ENCODE measurements at places on chromosomes 3 and 15.

- DNase-seq, result peak; percentile 36
Observed at GRCh38 chr3:58214484-58215316, 3.9 kb upstream of the DNASE1L3 start.

DNA sequence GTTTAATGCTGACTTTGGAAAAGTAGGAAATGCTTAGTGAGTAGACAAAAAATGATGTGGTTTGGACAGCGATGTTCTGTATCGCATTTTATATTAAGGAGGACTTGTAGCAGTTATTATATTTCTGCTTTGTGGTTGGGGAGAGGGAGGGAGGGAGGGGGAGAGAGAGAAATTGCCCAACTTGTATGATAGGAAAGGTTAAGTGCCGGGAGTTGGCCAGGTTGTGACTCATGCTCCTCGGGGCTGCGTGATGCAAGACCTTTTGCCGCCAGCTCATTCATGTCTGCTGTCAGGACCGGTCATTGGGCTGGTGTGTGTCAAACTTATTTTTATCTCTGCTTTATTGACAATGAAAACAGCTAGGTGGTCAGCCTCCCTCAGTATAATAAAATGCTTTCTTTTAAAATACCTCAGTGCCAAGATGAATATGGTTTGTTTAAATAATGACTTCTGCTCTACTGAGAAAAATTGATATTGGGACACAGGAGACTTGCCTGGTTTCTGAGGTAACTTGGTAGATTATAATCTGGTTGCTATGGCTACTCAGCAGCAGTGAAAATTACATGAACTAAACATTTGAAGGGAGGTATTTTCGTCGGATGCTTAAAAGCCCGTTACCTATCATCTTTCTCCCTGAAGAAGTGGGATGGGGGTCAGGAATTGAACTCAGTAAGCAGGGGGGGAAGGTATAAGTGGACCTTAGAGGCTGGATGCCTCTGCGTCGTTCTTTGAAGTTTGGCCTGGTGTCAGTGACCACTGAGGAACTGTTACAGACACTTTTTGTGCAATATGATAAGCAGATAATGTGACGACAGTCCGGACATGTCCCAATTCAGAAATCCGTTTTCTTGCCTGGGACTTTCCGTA, 90.7 kb downstream of the FNDC3B start:
- DNase-seq, result peak; percentile 86

DNA sequence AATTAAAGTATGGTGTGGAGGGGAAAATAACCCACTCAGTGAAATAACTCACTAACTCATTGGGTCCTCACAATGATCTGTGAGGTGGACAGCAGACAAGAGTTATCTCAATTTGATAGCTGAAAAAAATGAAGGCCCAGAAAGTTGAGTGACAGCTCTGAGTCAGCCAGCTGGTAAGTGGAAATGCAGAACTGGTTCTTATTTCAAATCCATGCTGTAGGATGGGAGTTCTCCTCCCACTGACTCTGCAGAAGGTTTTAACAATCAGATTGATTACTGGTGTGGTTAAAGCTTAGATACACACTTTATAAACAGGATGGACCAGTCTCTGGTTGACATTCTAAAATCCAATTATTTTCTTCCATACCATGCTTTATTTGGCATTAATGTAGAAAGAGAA, 87.0 kb upstream of the LMOD3 start:
- no peak for DNase-seq

GRCh38 chr3:174132421-174133042, 726.6 kb upstream of the NAALADL2 start:
- DNase-seq, result no peak

- no peak for DNase-seq
Observed at GRCh38 chr15:71251584-71252043, 136.3 kb downstream of the THSD4 start.

GRCh38 chr15:38631119-38632075, 66.8 kb upstream of the RASGRP1 start:
- no peak for DNase-seq

DNA sequence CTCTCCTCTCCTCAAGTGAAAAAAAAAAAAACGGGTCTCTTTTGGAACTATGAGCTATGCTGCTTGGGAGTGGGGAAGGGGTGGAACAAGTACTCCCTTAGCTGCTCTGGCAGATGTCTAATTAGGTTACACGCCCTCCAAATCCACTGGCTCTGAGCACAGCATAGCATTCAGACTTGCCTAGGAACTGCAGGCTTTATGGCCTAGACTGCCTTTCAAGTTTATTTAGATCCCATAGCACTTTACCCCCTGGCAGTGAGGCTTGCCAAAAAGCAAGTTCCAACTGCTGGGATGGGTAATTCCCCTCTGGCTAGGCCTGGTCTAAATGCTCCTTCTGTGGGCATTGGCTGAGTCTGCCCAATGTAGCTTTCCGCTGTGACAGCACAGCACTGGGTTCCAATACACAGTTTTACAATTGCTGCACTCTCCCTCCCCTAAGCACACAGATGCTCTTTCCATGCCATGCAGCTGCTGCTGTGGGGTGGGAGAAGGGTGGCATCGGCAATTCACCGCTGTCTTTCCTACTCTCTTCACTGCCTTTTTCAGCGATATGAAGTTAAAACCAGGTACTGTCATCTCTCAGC, 152.8 kb downstream of the KCNAB1 start:
- DNase-seq, result peak; percentile 37

DNA sequence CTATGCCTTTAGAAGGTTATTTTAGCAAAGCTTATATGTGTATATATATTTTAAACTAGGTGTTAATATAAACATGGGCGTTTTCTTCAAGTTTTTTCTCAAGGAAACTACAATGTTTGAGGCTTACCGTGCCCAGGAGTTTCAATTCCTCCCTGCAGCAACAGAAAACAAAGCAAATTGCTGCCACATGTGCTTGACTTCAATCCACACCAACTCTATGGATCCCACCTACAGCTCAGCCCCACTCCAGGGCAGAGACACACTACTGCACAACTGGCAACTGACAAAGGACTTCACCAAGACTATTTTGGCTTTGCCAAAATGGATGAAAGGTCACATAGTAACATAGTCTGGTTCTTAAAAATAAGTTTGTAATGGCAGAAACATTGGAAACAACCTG, 346.6 kb downstream of the ERC2 start:
- DNase-seq, result no peak

- no peak for DNase-seq
Observed at GRCh38 chr3:171654809-171655208, 155.5 kb downstream of the PLD1 start.

GRCh38 chr3:39644176-39644575, 165.2 kb upstream of the MYRIP start:
- DNase-seq, result no peak

- no peak for DNase-seq
Observed at GRCh38 chr3:182268711-182269110, 524.6 kb upstream of the ATP11B start.

GRCh38 chr3:67964596-67964995, 310.2 kb upstream of the SUCLG2 start:
- DNase-seq, result no peak

DNA sequence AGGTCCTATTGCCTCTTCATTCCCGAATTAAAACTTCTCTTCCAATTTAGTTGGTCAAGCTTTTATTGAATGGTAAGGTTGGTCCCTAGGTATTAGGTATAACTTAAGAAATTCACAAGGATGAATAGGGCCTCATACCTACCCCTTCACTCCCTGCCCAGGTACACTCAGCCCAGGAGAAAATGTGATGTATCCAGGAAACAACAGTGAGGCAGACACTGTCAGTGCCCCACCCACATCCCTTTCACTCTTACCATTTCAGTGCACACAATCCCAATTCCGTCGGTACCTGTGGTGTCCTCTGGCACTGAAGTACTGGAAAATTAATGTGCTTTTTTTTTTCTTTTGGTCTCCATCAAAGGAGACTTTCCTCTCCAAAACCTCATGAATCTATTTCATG, 10.5 kb upstream of the C3orf49 start:
- DNase-seq, result no peak

DNA sequence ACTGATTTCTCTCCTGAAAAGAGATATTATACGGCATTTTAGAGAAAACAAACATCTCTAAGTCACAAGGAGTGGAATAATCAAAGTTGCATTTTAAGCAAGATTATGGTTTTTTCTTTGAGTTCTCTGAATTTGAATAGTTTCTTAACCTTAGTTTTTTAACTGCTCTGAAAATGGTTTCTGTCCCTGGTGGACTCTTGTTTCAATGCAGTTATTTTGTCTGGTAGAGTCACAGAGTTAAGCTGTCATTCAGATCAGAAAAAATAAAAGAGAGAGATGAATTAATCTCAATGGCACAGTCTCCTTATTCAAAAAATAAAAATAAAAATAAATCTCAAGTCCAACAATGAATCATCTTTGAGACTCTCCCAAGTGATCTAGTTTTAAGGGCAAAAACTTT, 19.0 kb downstream of the AGTR1 start:
- no peak for DNase-seq

- DNase-seq, result no peak
Observed at GRCh38 chr3:119195911-119196310, 22.5 kb downstream of the UPK1B start.

DNA sequence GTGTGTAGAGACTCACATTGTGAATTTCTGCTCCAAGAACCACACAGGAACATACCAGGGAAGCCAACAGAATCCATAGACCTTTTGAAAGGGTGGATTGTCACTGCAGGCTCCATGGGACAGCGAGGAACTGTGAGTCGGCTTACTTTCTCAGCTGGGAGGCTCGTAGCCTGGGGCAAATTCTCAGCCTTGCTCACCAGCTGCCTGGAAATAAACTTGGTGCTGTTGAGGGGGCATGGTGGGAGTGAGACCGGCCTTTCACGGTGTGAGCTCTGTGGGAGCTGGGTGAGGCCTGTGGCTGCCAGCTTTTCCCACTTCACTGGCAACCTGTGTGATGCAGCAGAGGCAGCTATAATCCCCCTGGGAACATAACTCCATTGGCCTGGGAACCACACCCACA, 146.6 kb upstream of the P2RY1 start:
- no peak for DNase-seq

DNA sequence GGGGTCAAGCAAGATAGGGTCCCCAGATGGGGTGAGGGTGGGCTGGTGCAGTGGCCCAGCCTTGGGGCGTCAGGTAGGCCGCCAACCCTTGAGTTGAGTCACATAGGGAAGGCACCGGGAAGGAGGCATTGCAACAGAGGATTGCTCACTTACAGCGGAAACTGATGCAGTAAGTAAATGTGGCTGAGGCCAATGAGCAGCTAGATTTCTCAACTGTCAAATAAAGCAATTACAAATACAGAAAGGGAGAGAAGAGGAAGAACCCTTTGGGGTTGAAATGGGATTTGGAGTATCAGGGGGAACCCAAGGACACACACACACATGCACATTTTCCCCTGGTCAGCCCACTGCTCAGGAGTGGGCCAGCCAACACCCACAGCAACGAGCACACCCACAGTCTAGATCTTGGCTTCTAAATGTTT, 44.0 kb downstream of the CHSY1 start:
- no peak for DNase-seq

DNA sequence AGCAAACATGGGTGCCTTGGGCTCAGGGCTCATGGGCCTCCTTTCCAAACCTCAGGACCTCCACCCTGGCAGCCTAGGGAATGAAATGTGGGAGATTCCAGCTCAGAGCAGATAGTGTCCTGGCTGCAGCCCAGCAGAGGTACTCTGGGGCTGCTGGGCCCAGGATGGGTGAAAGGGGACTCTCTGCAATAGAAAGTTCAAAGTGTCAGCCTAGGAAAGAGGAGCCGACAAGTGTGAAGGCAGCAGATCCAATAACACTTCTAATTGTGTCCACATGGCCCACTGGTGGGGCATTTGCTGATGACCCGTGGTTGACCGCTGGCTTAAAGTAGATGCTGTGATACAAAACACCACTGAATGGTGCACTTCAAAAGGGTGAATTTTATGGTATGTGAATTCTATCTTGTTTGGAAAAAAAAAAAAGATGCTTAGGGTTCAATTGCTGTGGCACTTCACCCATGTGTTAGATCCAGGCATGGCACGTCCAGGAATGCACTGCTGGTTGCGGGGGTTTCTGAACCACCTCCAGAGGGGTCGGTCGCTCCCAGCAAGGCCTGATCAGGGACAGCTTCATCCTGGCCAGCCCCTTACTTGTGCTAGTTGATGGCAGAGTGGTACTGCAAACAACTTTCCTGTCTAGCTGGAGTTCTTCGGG, 20.9 kb downstream of the AMOTL2 start:
- DNase-seq, result no peak

- peak; percentile 84 for DNase-seq
Observed at GRCh38 chr3:31532587-31533168, at the start of gene STT3B. Gene STT3B (plus strand): TSS chr3:31532925. CDS start chr3:31532999, 74 bp downstream.

GRCh38 chr15:101560722-101561583, 71.4 kb upstream of the PCSK6 start:
- DNase-seq, result no peak

DNA sequence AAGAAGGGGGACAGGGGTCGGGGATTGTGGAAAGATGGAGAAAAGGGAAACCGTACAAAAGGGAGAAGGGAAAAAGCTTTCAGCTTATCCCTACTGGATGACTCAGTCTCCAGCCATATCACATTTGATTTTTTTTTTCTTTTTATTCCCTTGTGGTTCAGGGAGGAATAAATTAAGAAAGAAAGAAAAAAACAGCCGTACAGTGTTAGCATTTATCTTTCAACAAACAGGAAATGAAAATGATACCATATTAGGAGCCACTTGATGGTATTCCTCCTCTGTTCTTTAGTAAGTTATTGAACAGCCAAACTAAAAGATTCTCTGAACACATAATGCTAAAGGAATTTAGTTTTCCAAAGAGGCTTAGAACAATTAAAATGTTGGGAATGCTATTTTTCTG, 594.4 kb downstream of the FOXP1 start:
- DNase-seq, result no peak

- DNase-seq, result no peak
Observed at GRCh38 chr3:20057612-20058180, 17.4 kb downstream of the KAT2B start.

DNA sequence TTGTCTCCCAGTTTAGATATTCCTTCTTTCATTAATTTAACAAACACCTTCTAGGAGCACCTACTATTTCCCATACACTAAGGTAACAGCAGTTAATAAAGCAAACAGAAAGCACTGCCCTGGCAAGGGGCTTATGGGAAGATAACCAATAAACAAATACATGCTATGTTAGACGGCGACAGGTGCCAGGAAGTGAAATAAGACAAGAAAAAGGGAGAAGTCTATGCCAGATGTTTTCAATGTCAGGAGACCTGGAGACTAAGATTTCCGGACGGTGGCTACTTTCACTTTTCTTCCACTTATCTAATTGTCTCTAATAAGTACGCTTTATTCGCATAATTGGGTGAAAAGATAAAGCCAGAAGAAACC, 32.5 kb upstream of the ZNF445 start:
- DNase-seq, result peak; percentile 11

- DNase-seq, result no peak
Observed at GRCh38 chr3:94522488-94522887, 459.6 kb downstream of the NSUN3 start.

- no peak for DNase-seq
Observed at GRCh38 chr3:184822654-184823053, 10.7 kb downstream of the VPS8 start.

Data from left colon (tissue), 2 donors.